ENCODE measurements at places on chromosomes 5 and 9.
A peak's percentile ranks its signal among the peaks of the same experiment; 100 is the strongest.

DNA sequence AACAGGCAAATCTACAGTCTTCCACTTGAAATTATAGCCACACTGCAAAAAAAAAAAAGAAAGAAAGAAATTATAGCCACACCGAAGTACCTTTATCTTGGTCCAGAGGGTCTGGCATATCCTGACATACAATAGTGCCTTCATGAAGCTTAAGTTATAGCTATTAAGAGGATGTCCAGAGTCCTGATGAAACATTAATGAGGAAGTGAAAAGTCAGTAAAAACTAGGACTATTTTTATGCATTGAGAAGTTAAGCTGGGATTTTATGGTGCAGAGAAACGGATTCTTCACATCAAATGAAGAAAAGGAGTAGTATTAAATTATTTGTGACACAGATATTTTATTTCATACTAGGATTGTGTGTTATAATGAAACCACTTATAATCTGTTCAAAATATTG lies 123.9 kb downstream of the SV2C start:
- DNase-seq, result no peak

DNA sequence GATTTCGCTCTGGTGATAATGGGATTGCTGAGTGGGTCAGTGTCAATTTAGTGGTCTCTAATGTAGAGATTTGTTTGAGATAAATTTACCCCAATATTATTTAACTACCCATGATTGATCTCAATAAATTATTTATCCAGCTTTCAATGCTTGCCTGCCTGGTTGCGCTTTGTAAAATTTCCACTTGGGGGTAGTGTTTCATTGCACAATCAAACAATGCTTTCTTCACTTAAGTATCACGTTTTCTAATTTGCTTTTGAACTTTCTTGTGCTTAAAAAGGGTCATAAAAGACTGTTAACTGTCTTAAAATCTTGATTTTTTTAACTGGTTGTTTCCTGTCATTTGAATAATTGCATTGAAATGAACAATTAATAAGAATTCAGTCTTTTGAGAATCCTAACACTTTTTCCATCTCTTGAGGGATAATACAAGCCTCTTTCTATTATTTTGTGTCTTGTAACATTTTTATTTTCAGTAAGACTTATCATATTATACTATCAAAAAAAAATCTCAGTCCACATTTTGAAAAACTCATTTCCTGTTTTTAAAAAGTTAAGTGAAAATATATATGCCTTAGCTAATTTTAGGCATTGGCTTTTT lies 18.7 kb downstream of the HSD17B4 start:
- DNase-seq, result no peak

GRCh38 chr9:88322906-88323566 lies 65.2 kb upstream of the SPIN1 start:
- peak; percentile 36 for DNase-seq

DNA sequence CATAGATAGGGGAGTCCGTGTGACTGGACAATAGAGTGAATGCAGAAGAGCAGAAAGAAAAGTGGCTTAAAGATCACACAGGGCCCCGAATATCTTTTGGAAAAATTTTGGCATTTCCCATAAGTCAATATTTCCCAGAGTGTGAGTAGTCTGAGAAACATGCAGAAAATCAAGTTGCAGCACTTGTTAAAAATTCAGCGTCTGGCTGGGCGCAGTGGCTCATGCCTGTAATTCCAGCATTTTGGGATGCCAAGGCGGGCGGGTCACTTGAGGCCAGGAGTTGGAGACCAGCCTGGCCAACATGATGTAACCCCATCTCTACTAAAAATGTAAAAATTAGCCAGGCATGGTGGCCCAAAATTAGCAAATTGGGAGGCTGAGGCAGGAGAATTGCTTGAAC lies 227.0 kb downstream of the DRD1 start:
- DNase-seq, result no peak

GRCh38 chr9:111599955-111600343 lies 502 bp upstream of the PTGR1 start:
- no peak for DNase-seq

- DNase-seq, result no peak
Observed at GRCh38 chr5:21834863-21835262, 1018.3 kb downstream of the CDH12 start.

DNA sequence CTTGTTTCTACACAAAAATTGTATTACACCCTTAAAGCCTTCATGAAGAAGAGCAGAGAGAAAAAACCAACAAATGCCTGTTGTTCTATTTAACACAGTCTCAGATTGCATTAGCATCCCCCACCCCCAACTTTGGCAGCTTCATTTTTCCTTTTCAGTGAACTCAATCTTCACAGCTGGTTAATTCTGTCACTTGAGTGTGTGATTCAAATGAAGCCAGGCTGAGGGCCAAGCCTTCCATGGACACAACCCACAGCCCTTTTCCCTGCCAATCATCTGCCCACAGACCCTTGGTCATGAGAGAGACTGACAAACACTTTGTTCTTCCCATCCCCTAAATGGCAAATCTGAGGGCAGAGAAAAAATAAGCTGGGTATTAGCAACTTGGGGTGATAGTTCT lies 217.5 kb upstream of the NMUR2 start:
- no peak for DNase-seq

- no peak for DNase-seq
Observed at GRCh38 chr9:27280860-27281259, 16.1 kb downstream of the EQTN start.

DNA sequence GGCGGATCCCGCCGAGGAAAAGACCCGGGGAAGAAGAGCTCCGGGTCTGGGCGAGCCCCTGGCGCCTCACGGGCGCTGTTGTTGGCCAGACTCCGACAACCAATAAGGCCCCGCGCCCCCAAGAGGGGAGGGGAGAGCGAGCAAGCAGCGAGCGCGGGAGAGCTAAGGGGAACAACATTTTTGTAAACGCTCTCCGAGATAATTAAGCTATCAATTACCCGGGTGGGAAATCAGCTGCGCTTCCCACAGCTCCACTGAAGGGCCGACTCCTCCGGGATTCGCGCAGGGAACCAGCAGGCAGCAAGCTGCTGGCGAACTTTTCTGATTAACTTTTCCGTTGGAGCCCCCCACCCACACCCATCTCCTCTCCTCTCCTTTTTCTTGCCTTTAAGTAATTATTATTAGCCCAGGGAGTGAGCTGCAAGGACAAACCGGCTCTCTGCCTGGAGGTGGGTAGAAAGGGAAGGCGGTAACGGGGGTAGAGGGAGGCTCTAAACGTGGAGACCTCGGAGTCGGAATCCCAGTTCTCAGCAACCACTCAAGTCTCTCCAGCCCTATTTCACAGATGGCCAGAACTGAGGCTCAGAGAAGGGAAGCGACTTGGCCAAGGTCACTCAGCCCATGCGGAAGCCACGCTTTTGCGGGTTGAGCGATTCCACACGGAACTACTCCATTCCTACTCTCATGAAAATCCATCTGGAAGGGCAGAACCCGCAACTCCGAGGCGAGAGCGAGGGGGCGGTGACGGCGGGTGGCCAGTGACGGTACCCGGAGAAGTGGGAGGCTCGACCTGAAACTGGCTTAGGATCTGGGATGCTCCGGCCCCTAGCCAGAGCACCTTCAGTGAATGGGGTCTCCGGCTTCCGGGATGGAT lies 1.3 kb downstream of the ASTN2 start:
- no peak for DNase-seq

DNA sequence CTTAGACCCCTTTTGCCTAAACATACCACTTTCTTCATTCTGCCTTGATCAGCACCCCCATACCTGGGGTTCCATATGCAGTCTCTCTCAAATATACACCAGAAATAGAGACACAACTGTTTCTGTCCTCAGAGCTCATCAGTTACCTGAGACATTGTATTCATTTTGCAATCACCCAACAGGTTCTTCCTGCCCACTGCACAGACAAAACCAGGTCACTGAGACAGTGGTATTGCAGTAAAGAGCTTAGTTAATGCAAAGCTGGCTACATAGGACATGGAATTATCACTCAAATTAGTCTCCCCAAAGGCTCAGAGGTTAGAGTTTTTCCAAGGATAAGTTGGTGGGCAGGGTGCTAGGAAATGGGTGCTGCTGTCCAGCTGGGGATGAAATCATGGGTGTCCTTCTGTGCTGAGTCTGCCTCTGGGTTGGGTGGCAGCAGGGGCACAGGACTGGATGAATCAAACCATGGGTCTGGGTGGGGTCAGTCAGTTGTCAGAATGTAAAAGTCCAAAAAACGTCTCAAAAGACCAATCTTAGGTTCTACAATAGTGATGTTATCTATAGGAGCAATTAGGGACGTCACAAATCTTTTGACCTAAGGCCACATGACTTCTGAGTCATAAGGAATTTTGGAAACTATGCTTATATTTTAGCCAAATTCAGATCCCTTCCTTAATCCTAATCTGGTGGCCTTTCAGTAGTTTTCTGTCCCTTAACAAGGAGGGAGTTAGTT lies 41.0 kb downstream of the KCNV2 start:
- no peak for DNase-seq

GRCh38 chr5:142713121-142713706 lies 27.3 kb upstream of the FGF1 start:
- peak; percentile 71 for DNase-seq

DNA sequence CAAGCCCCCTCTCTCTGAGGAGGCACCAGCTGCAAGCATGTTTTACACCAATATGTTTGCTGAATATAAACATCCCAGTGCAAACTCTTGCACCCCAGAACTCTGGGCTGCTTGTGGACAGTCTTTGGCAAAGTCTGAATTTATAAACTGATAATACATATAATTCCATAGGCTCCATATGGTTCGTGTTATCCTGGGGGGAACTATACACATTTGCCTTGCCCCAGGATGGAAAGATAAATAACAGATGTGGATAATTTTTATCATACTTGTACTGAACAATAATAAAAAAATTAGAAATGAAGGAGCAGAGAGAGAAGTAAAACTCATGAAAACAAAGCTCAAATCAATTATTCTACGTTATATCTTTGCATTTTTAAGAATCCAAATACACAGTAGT lies 50.6 kb upstream of the GAS1 start:
- no peak for DNase-seq

DNA sequence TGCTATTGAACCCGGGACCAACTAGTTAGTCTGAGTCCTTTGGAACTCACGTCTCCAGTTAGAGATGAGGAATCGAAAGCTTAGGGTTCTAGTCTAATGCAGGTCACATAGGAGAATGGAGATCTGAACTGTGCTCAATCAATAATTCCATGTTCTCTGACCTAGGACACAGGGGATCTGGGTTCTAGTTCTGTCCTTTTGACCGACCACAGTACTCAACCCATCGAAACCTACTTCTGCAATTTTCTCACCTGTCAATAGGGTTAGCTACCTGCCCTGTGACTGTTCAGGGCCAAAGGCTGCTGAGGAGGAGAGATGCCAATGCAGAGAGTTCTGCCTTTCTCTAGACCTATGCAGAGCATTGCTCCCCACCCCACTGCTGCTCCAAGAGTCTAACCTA lies 187.7 kb downstream of the CDK5RAP2 start:
- no peak for DNase-seq

- no peak for DNase-seq
Observed at GRCh38 chr5:166719991-166720390, 1571.5 kb upstream of the WWC1 start.

- DNase-seq, result no peak
Observed at GRCh38 chr5:119465640-119466039, 13.3 kb downstream of the HSD17B4 start.

DNA sequence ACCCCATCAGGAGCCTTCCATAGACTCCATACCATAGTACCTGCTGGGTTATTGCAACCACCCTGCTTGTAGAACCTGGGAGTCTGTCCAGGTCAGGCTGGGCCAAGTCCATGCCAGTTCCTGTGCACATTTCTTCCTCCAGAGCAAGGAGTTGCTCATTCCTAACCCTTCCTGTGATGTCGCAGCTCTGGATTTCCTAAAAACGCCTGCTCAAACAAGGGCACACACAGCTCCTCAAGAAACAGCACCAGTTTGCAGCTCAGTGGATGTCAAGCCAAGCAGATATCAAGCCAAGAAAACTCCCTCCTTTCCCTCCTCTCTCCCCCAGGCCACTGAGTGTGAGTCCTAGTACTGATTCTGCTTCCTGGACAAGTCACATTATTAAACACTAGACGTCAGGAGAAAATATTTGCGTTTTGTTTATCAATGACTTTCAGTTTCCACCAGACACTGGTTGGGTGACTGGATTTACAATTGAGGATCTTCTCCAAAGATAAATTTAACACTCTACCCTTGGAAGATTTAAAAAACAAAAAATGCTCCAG lies 59.6 kb downstream of the SLC1A1 start:
- DNase-seq, result no peak

- DNase-seq, result no peak
Observed at GRCh38 chr5:132478366-132478871, 12.2 kb downstream of the IRF1 start.

DNA sequence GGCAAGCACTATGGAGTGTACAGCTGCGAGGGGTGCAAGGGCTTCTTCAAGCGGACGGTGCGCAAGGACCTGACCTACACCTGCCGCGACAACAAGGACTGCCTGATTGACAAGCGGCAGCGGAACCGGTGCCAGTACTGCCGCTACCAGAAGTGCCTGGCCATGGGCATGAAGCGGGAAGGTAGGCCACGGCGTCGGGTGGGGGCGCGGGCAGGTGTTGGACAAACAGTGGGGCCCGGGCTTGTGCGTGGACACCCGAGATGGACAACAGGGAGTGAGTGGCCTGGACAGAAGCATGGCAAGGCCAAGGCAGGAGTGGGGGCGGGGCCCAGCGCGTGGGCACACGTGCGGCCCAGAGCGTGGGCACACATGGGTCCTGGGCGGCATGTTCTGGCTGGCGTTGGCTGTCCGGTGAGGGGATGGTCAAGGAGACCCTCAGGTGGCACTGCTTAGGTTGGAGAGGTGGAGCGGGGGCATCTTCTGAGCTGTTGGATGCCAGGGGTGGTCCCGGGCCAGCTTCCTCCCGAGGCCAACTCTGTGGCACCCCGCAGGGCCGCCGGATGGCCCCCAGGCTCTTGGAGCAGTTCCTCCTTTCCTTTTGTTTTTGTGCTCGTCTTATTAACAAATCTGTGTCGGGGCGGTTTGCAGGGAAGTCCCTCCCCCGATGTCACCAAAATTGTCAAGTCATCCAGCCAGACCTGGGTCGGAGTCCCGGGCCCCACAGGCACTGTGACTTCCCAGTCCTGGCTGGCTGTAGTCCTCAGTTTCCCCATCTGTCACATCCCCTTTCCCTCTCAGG lies 82.9 kb downstream of the RXRA start:
- no peak for DNase-seq

DNA sequence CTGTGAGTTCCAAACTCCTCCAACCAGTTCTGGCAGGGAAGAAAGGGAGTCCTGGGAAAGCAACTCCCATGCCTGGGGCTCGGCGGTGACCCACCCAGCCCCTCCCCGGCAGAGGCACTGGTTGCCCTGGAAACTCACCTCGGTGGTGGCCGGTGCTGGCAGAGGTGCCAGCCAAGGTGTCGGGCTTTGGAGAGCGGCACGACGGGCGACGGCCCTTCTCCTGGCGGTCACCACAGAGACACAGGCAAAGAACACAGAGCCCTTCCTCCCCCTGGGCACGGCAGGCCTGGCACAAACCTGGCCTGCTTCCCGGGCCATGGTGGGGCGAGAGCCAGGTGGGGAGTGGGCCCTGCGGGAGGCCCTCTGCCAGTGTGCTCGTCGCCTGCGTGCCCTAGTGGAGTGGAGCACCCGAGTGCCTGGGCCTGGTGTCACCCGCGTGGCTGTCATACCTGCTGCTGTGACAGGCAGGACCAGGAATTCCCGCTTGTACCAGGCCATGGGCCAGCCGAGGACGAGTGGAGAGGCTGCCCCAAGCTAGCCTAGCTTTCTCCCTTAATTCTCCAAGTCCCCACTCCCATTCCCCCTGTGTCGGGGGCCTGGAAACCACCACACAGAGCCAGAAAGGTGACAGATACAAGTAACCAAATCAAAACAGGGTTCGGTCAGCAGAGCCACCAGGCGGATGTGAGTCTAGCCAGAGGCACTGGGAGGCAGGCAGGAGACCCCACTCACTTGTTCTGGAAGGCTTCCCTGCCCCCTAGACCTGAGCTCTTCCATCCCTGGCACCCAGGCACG lies 8.2 kb upstream of the RALGDS start:
- DNase-seq, result no peak
